ENCODE measurements at places on chromosomes 5 and 9.

GRCh38 chr5:174690271-174690670 lies 34.1 kb upstream of the MSX2 start:
- no peak for DNase-seq

- DNase-seq: no peak
Observed at GRCh38 chr5:167951116-167951515, 340.3 kb upstream of the WWC1 start.

DNA sequence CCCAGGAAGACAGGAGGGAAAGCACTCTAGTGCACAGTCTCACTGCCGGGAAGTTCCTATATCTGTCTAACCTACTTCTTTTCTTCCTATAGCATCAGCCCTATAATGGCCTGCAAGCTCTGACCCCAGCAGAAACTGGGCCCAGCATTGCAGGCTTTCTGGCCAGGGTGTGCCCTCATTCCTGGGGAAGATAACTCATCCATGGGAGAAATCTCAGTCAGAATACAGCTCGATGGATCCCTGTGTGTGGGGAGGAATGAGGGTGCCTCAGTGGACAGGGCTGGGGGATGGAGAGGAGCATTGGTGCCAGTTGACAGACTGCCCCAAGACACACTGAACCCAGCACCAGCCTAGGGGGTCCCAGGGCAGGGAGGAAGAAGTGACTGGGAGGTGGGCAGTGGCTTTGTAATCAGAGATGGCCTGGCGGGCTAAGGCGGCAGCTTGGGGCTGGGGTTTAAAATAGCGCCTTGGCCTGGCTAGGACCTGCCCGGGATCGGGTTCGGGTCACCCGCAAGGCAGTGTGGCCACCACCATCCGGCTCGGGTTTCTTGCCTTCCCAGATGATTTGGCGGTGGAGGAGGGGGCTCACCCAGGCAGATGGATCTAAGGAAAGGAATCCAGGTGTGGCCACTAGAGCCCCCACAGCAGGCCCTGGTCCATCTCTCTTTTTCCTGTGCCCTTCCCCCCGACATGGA lies 7.6 kb upstream of the CXXC5 start:
- no peak for DNase-seq

DNA sequence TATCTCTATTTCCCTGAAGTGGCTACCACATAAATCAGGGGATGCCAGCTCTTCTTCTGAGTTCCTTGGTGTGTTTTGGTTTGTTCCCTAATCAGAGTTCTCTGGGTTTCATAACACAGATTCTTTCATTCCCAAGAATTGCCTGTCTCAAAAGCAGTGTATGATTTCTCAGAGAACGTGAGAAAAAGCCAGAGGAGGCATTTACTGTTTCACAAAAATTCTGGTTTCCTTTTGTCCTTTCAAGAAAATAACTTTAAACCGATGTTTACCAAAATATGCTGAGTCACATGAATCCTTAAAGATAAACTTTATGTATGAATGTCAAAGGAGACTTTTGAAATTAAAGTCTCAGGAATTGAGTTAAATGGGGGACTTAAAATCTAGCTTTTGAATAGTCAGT lies 314.3 kb downstream of the EBF1 start:
- DNase-seq: no peak

GRCh38 chr5:171420431-171421241 lies 1.2 kb downstream of the FGF18 start:
- DNase-seq: no peak

GRCh38 chr5:54254482-54255198 lies 55.7 kb downstream of the ARL15 start:
- no peak for DNase-seq

DNA sequence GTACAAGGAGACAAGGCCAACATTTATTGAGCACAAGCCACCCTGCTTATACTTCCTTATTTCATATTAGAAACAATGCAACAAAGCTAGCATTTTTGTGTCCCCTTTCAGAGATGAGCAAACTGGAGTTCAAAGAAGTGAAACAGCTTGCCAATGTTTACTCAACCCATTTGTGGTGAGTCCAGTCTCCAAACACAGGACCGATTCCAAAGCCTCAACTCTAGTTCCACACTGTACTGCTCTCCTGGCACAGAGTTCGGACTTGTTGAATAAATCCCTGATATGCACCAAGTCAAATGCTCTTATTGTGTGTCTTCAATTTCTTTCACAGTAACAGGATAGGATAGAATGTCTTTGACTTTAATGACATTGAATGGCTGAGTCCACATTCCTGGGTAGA lies 604.8 kb upstream of the BRINP1 start:
- no peak for DNase-seq

DNA sequence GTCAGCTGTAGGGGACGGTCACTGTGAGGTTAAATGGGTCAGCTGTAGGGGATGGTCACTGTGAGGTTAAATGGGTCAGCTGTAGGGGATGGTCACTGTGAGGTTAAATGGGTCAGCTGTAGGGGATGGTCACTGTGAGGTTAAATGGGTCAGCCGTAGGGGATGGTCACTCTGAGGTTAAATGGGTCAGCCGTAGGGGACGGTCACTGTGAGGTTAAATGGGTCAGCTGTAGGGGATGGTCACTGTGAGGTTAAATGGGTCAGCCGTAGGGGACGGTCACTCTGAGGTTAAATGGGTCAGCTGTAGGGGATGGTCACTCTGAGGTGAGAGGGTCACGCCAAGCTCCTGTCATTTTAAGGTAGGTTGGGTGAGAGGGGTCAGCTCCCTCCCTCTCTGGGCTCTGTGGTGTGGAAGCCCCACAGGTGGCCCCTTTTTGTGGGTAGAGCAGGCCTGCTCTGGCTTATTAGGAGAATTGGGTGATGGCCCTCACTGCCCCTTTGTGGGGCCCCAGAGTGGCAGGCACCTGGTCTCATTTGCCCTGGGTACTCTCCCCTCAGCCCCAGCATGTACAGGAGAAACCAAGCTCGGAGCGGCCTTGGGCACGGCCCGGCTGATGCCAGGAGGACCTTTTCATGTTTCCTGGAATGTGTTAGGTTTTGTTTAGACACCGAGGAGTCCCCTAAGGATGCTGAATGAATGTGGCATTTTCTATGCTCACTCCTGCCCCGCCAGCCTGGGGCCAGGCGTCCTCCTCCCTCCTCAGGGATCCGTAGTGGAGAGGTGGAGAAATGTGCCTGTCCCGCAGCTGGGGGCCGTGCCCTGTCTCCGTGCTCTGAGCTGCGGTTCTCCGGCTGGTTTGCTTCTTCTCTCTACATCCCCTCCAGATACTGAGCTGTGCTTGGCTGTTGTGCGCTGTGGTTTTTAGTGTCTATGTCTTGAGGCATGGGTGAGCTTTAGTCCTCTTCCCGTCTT lies 31.4 kb downstream of the AHRR start:
- DNase-seq: no peak

Measured in CD4-positive, alpha-beta T cell treated with Interleukin-15 for 1 hour (primary cell).